ENCODE measurements at places on chromosomes 2 and 18.
A peak's percentile ranks its signal among the peaks of the same experiment; 100 is the strongest.

DNA sequence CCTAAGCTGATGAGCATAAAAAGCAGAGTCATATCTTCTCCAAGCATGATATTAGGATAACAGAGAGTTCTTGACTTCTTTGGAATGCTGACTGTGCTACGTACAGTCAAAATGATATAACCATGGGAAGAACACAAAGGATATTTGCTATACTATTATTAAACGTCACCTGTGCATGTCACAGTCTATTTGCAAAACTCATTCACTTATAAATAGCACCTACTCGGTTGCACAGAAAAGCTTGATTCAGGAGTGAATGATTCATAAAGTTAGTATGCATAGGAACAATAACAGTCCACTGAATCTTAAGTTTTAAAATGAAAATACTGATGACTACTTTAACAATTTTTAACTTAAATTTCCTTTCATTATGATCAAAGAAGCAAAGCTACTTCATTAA is 83.3 kb downstream of the SP3 start:
- no peak for DNase-seq

- no peak for DNase-seq
Measured at GRCh38 chr2:180828756-180829155, 151.6 kb upstream of the UBE2E3 start.

DNA sequence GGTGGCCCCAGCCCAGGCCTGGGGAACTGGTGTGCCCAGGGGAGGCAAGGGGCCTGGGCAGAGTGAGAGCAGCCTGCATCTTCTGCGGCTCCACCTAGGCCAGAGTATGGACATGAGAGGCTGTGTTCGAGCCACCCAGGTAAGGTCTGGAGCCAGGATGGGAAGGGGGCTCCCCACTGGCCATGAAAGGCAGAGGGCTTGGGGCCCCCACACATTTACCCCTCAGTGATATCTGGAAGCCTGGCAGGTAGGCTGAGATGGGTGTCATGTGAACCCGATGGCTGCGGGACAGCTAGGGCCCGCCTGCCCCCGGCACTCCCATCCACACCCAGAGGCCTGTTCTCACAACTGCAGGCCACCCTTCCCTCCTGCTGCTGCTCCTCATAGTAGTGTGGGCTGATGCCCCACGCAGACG is 13.2 kb downstream of the ADRA2B start:
- DNase-seq, result no peak

- DNase-seq, result no peak
Measured at GRCh38 chr2:216657086-216657855, 24.1 kb downstream of the IGFBP2 start.

DNA sequence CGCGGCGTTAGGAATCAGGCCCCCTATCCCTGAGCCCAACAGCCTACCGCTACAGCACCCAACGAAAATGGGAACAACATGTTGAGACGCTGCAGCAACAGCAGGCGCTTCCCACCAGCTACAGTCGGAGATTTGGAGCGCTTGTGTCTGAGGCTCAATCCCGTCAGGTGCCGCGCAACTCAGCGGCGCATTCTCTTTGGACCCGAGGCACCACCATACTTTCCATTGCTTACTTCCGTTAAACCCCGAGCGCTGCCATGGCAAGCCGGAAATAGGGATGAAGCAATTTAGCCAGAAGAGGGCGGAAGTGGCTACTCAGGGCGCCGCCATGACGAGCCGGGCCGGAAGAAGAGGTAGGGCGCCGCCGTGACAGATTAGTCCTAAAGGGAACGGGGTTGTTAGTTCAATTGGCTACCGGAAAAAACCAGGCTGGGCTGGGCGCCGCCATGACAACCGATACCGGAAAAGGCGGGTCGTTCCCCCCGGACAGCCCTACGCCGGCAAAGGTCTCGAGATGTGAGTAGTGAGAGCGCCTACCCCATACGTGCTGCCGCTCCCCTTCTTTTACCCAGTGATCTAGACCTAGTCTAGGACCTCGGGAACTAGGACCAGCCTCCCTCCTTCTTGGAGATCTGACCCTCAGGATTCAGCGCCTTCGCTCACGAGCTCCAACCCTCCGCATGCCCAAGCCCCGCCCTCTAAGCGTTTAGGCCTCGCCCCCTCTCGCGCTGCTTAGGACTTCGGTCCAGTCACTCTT is at the start of gene CHCHD5:
TSS of gene CHCHD5 (plus strand) at position 476 of the 757 bp plus-strand sequence. CDS start at position 515, 39 bp downstream.
- DNase-seq, result peak; percentile 96

GRCh38 chr2:29878898-29879297 is 42.5 kb downstream of the ALK start:
- DNase-seq, result no peak

DNA sequence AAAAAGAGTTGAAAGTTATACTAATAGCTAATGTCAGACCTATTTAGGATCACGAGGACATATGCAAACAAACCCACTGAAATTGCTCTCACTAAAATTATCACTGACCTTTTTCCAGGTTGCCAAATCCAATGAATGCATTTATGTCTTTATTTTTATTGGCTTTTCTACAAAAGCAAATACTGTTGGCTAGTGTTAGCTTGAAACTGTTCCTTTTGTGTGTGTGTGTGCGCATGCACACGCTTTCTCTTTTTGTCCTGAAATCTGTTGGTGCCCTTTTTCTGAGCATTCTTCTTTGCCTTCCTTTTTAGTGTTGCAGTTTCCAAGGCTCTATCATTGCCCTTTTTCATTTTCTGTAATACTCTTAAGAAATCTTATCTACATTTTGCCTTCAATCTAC is 1269.2 kb downstream of the LRP1B start:
- DNase-seq, result no peak

DNA sequence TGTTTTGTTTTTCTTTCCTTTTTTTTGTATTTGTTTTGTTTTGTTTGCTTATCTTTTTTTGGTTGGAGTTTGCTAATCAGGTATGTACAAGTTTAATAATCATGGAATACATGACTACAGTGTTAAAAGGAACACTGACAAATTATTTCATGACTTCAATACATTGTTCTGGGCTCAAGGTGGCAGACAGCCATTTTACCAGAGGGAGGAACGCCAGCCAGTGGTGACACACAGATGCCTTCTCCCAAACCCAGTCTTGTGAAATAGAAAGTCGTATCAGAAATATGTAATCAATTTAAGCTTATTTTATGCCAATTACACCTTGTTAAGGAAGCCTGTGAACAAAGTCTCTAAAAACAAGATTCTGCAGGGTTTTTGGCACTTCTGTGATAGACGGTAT is 264.0 kb upstream of the EPHA4 start:
- no peak for DNase-seq

DNA sequence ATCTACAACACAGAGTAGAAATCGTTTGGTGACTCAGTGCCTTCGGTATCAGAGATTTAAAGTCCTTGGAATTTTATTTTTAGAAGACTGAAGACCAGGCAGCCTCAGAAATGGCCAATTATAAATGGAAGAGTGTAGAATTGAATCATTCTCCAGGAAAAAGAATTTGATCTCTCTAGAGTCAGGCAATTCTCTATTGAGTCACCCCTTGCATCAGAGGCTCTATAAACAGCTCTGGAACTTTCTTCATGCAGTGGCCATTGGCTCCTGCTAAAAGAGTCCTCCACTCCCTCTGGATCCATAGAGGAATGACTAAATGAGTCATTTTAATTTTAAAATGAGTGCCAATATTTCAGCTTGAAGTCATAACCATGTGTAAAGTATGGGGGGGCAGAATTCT is 816.2 kb downstream of the TDRD15 start:
- DNase-seq, result no peak

- DNase-seq, result no peak
Measured at GRCh38 chr2:233387667-233388528, 33.6 kb downstream of the DGKD start.

DNA sequence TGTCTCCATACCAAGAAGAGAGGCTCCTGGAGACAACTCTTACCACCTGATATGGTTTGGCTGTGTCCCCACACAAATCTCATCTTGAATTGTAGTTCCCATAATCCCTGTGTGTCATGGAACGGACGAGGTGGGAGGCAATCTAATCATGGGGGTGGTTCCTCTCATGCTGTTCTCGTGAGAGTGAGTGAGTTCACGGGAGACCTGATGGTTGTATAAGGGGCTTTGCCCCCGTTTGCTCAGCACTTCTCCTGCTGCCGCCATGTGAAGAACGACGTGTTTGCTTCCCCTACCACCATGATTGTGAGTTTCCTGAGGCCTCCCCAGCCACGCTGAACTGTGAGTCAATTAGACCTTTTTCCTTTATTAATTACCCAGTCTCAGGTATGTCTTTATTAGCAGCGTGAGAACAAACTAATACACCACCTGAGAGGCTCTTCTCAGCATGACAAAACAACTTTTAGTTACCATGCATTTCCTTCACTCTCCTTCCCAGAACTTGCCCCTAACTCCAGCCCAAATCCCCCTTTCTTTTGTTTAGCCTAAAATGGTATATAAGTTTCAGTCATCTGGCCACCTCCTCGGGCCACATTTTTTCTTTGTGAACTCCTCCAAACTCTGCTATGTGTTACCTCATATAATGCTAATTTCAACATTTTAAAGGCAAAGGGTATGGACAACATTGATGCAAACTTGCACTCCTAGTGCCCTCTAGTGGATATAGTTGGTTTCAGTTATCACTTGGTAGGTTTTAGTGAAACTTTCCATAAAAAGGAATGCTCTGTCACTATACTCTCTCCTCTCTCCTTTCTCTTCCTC is 58.6 kb upstream of the SLC25A52 start:
- peak; percentile 43 for DNase-seq

- no peak for DNase-seq
Measured at GRCh38 chr2:180670302-180671003, 310.0 kb upstream of the UBE2E3 start.

DNA sequence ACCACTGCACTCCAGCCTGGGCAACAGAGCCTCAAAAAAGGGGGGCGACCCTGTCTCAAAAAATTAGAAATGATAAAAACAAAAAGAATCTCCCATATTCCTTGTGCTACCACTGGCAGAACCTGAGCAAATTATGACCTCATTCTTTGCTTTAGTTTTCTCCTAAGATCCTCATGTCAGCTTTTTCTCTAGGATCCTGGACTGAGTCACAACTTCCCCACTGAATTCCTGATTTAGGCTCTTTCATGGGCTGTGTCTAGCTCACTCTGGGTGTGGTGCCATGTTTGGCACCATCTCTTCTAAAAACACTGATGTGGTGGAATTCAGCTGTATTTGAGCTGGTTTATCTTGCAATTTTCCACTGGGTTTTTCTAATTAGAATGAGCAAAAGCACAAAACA is 37.1 kb downstream of the EXOC6B start:
- no peak for DNase-seq

GRCh38 chr18:60120231-60120750 is 220.5 kb downstream of the PMAIP1 start:
- DNase-seq, result no peak

DNA sequence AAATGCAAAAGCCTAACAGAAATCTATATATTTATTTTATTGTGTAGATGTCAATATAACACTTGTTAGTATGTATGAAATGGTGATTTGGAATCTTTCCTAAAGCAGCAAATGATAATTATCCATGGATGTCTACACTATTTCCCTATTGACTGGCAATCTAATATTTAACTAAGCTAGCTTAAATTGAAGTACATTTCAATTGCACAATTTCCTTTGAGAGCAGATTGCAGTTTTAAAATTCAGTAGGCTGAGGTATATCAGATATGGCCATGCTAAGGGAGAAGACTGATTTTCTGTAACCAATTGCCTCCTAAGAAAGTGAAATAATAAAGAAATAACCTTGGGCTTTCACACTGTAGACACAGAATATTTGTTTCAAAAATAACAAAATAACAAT is 90.1 kb upstream of the KCNJ3 start:
- DNase-seq, result no peak

DNA sequence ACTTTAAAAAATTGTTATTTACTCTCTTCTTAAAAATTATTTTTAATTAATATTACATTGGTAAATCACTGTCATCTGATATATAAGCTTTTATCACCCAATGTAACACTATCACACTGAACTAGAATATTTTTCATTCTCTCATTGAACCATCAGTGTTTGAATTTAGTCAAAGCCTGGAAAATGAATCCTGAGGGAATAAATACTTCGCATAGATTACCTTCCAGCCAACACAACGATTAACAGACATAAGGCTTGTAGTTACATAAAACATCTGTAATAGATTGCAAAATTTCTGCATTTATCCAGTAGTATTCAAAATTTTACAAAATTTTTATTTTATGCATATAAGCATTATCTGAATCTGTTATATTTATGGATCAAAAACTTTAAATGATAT is 314.9 kb downstream of the ERBB4 start:
- DNase-seq, result no peak

GRCh38 chr2:26558271-26559043 is 80.5 kb upstream of the OTOF start:
- DNase-seq, result no peak

DNA sequence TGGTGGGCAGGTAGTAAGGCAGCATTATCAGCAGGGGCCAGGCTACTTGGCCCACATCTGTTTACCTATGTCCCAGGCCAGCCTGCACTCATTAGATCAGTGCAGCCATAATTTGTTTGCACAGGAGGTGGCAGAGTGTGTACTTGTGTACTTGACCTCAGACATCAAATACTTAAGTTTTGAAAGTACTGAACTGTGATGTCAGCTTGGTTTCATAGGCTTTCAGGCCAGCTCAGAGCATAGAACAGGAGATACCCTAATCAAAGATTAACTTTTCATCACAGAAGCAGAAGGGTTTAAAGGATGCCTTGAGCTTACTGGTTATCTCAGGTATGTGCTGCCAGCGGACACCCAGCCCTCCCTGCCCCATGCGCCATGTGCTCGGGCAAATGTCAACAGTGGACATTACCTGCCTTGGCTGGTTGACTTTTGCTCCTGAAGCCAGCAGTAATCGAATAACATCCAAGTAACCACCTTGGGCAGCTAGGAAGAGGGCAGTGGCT is 33.2 kb downstream of the ANKRD29 start:
- DNase-seq, result no peak

- DNase-seq, result peak; percentile 0
Measured at GRCh38 chr2:128486640-128487375, 168.1 kb upstream of the HS6ST1 start.

DNA sequence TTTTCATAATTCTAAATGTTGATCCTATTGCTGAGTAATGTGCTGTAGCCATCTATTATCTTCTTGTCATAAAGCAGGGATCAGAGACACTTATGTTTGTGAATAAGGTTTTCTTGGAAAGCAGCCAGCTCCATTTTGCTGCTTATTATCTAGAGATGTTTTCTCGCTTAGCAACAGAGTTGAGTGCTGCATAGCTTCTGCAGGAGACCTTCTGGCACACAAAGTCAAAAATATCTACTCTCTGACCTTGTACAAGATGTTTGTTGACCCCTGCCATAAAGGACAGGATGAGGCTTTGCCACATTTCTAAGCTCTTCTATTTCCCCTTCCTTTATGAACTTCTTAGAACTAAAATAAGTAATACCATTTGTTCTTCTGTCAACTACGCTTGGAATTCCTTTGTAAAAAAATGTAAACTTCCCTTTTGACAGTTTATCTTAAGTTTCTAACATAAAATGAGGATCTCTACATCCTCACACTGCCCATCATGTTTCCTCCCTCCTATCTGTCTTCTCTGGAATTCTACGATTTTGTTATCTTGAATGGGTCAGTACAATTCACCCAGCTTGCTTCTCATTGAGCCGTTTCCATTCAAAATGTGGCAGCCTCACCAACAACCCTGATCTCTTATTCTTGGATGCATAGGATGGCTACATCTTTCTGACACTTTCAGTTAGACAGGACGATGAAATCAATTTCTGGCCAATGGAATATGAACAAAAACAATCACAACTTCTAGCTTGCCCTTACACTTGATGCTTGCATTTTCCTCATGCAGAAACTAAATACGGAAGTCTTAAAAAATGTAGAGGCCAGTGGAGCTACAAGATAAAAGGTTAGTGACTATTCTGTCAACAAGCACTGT is 1377.0 kb downstream of the SUCLG1 start:
- DNase-seq, result no peak

- no peak for DNase-seq
Measured at GRCh38 chr2:223383315-223383714, 218.8 kb downstream of the SCG2 start.

Data from CD4-positive, alpha-beta T cell (primary cell).